Nephron progenitor cell (in vitro differentiated cells): ENCODE measurements at places on chromosomes 4 and X.
A peak's percentile ranks its signal among the peaks of the same experiment; 100 is the strongest.

GRCh38 chr4:10033191-10033881 is 12.0 kb upstream of the SLC2A9 start:
- no peak for DNase-seq

DNA sequence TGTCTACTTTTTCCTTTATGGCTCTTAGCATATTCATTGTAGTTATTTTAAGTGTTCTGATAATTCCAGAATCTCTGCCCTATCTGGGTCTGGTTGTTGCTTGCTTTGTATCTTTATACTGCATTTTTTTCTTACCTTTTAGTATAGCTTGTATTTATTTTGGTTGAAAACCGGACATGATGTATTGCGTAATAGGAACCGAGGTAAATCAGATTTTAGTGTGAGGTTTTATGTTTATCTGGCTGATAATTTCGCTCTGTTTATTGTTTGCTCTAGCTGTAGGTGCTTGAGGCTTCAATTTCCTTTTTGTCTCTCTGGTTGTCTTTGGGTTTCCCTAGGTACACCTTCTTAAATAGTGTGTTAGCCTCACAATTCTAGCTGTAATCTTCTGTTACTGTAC is 263.8 kb upstream of the LCORL start:
- DNase-seq: no peak

DNA sequence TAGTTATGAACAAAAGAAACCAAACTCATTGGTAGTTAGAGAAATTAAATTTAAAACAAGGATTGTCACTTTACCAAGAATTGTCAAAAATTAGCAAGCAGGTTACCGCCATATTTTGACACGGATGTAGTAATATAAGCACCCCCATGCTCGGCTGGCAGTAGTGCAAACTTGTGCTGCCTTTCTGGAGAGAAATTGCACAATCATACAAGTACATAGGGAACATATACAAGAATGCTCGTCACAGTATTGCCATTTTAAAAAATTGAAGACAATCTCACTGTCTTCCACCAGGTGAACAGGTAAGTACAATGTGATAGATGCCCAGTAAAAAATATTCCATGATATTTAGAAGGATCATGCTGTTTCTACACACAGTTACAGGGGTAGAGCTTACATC is 55.6 kb upstream of the SLC39A8 start:
- no peak for DNase-seq

DNA sequence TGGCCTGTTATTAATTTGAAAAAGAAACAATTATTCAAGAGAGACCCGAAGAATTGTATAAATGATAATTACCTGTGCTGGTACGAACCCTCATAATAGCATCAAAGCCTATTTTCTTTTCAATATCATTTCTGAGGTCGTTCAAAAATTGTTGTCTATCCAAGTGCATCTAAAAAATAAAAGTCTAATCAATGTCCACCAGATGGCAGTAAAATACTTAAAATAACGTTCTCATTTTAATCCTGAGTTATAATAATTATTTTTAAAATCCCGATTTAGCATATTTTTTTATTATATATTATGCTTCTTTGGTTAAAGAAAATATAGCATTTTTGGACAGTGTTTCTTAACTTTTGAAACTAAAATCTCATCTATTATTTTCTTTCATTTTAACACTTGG is 55.7 kb downstream of the METTL14 start:
- DNase-seq: no peak

- no peak for DNase-seq
Measured at GRCh38 chr4:79065262-79065661, 126.0 kb upstream of the PAQR3 start.

- DNase-seq: no peak
Measured at GRCh38 chrX:133645256-133645655, 230.0 kb upstream of the GPC4 start.

GRCh38 chr4:173698557-173699262 is 168.7 kb upstream of the HAND2 start:
- DNase-seq: no peak

DNA sequence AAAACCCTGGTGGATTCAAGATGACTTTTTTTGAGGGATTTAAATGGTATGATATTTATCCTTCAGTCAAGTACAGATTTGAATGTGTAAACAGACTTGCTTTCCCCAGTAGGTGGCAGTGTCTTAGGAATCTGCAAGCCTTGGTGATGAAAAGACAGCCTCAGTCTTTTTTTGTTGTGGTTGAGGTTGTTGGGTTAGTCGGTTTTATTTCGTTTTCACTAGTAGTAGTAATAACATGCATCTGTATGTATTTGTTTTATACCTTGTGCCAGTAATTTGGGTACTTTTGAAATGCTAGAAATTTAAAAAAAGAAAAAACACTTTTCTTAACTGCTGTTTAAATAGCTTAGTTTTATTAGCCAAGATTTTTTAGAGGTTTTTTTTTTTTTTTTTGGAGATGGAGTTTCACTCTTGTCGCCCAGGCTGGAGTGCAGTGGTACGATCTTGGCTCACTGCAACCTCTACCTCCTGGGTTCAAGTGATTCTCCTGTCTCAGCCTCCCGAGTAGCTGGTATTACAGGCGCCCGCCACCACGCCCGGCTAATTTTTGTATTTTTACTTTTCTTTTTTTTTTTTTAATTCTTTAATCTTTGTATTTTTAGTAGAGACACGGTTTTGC is 39.2 kb downstream of the COPS4 start:
- DNase-seq: peak; percentile 30

DNA sequence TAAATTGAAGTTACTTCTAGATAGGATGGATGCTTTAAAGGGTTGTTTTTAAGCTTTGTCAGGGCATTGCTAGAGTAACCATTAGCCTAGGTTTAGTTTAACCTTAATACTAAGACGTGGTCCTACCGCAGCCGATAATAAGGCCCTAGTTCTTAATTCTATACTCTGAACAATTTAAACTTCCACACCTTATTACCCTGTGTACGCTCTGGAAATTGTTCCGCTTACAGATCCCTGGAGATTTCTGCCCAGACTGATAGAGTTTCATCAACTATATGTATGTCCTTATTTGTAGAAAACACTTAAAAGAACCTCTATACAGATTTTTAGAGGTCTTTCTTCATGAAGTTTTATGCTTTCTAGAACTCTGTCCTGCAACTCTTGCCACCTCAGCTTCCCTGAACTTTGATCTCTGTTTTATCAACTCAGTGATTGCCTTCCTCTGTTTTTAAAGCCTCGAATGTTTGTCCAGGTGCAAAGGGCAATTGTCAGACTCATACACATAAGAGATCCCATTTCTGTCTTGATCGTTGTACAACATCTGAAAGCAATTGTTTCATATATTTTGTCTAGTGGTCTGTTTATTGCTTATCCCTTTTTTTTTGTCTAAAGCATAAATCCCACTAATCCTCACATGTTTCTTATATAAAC is 71.1 kb upstream of the VCX start:
- DNase-seq: no peak

- DNase-seq: no peak
Measured at GRCh38 chr4:41069838-41070237, 144.5 kb downstream of the APBB2 start.

- no peak for DNase-seq
Measured at GRCh38 chr4:106430797-106431196, 62.2 kb upstream of the GIMD1 start.

DNA sequence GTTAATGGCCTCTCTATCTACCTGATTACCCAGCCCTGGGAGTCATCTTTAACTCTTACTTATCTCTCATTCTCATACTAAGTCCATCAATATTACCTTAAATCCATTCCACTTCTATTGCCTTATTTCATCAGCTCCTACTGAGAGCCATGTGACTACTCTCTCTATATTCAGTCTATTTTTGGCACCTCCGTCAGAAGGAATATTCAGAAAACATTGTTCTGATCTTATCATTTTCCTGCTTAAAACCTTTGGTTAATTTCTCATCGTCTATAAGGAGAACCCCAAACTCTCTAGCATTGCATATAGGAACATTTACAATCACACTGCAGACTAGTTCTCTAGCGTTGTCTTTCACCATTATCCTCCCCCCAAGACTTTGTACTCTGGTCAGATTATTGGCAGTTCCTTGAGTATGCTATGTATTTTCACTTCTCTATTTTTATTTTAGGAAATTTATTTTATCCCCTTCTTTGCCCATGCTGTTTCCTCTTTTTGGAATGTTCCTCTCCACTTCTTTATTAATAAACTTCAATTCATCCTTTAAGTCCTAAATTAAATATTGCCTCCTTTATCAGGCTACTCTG is 13.7 kb upstream of the AMMECR1 start:
- DNase-seq: no peak

- DNase-seq: no peak
Measured at GRCh38 chrX:71118985-71119535, 664 bp downstream of the MED12 start.

DNA sequence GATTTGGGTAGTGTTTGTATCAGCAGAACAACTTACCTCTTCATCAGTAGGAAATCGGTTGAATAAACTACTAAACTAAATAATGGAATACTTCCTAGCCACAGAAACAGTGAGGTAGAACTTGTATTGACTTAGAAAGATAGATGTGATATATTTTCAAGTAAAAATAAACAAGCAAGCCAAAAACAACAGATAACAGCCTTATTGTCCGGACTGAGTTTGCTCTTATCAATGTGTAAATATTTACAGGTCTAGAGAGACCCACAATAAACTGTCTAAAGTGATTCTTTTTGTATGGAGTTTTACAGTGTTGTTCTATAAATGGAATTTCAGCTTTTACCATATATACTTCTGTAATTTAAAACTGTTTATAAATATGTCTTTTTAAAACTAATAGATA is 721.8 kb downstream of the ADGRL3 start:
- DNase-seq: no peak

DNA sequence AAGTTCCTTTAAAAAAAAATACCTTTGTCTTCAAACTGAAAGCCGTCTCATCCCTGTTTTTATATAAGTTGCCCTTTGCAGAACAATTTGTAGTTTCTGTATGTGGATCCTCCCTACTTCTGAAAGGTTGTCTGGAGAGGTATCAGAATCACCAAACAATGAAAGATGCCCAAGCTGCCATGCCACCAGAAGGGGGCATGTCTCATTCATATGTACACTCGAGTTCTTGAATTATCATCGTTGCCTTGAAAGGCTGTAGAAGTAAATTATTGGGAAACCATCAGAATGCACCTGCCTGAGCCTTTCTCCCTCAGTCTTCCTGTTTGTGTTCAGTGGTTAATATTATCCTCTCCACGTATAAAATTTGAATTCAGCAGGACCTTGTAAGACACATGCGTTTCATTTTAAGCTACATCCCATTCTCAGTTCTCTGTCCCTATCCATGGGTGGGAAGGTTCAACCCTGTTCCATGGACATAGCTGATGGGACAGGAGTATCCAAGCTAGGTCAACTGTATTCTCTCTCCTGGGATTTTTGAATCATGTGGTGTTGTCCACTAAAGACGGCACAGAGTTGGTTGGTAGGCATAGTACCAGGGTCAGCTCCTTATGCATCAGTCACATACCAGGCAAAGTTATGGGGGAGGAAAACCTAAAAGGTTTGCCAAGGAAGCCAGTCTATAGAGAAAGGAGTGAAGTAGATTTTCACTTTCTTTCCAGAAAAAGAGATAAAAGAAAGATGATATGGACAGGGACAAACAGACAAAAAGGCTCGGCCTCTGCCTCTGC is 24.0 kb downstream of the GALNT7 start:
- DNase-seq: no peak

- no peak for DNase-seq
Measured at GRCh38 chr4:80189581-80189955, 7.7 kb upstream of the PRDM8 start.

DNA sequence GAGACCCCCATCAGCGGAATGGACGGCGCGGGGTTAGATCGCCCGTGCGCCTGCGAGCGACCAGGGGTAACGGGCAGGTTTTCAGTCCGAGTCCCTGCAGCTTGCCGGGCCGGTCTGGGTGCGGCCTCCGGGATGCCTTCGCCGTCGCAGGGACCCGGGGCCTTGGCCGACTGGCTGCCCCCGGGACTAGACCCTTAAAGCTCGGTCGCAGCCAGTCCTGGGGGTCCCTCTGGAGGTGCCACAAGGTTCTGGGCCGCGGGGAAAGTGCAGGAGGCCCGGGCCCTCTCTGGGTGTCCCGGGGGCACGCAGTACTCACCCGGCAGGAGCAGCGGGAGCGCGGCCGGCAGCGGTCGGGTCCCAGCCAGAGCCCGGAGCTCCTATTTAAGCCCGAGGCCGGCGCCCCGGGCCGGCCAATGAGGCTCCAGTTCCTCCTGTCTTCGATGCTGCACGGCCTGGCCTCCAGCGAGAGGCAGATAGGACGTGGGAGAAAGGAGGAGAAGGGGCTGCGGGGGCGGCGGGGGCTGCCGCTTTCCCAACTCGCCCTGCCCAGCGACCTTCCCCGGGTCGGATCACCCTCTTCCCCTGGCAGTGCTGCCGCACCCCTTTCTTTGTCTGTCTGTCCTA is at the start of gene SPON2:
TSS of gene SPON2 (minus strand) at position 356 of the 624 bp plus-strand sequence.
- peak; percentile 45 for DNase-seq

GRCh38 chr4:102139932-102140331 is 205.3 kb downstream of the SLC39A8 start:
- DNase-seq: no peak

GRCh38 chr4:141541851-141542250 is 94.5 kb upstream of the IL15 start:
- no peak for DNase-seq

DNA sequence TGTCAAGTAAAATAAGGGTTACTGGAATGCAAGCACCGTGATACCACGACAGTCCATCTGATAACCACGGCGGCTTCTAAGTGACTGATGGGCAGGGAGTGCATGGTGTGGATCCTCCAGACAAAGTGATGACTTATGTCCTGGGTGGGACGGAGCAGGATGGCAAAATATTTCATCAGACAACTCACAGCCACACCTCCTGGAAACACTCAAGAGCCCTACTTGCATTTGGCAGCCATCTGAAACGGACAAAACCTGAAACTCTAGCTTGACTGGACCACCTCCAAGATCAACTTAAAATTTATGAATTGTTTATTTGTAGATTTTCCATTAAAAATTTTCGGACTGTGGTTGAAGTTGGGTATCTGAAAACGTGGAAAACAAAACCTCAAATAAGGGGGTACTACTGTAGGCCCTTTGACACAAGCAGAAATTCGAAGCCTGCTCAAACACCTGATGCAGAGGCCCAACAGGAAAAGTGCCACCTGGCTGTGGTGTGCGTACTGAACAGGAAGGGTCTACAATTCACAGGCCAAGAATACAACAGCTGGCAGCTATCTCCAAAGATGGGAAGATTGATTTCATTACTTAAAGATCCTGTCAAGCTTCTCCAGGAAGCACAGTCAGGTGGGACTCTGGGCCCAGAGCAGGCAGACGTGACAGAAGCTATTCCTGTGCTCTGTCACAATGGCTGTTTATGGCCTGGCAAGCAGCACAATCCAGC is 26.0 kb downstream of the LRIT3 start:
- DNase-seq: no peak
